Left cardiac atrium (tissue), 4 donors: ENCODE measurements at places on chromosomes 5 and 9.
A peak's percentile ranks its signal among the peaks of the same experiment; 100 is the strongest.

DNA sequence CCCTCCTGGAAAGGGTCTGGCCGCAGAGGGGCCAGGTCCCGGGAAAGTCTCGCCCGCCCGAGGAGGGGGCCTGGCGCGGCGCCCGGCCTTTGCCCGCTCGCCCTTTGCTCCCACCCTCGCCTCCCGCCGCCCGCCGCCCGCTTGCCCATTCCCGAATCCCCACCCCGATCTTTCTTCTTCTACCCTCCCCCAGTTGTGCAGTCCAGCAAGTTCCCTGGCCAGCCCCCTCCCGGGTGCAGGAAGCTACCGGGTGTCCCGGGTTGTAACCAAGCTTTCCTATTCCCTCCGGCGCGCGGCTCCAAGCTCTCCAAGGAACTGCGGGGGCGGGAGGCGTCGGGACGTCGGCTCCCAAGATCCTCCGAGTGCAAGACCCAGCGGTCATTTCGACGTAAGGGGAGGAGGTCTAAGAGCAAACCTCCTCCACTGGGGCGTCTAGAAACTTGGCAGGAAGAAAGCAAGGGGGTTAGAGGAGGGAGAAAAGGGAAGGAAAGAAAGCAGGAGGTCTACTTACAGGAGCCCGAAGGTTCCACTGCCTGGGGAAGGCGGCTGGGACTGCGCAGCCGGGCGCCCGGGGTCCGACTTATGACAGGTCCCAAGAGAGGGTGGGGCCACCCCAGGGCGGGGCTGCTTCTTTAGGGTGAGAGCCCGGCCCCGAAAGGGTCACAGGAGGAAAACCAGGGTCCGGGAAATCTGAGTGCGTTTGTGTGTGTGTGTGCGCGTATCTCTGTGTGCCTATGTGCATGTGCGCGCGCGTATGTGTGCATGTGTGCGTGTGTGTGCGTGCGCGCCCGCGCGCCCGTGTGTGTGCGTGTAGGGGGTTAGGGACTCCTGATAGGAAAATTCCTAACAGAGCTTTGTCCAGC, at the start of gene PTGR1:
Gene PTGR1 (minus strand): TSS at position 556 of the 863 bp plus-strand sequence. CDS start 2,225 bp downstream, outside the sequence.
- peak; percentile 90 for DNase-seq

DNA sequence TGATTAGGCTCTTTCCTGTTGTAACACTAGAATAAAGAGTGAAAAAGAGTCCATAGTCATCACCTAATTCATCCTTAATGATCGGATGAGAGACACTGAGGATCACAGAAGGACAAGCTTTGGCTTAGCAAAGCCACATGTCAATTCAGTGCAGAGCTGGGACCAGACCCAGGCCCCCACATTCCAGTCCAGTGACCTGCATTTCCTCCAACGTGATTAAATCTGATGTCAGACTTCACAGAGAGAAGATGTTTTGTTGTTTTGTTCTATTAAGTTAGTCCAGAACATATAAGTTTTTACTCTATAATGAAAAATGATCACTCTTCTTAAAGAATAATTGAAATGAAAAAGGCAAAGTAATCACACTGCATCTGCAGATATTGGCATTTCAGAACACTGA, 377.9 kb upstream of the PAPPA start:
- no peak for DNase-seq

DNA sequence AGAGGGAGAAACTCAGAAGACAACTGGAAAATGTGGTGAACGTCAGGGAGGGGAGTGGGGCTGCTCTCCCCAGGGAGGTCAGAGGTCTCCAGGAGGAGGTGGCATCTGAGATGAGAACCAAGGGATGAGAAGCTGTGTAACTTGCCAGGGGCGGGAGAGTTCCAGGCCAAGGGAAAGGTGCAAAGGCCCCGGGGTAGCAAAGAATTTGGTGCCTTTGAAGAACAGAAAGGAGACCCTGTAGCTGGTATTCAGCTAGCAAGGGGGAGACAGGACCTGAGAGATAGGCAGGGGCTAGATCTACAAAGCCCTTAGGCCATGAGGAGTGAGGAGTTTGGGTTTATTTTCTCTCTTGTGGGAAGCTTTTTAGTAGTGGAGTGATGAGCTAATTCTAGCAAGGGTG, 3.3 kb downstream of the DNM1 start:
- DNase-seq = no peak

- DNase-seq = peak; percentile 83
Observed at GRCh38 chr5:140261403-140262171, 41.3 kb downstream of the PFDN1 start.

DNA sequence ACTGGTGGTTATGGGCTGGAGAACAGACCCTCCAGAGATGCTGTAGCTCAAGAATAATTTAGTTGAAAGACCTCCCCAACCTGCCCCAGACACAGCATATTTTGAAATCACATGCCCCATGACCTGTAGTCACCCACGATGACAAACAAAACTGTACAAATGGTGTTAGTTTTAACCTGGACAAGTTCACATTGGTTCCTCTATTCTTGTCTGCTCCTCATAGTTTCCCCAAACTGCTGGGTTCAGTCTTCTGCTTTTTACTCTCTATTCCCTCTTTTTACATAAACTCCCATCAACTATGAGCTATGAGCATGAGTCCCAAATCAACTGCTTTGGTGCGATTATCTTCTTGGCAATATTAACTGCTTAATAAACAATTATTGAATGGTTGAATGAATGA, 365.3 kb upstream of the CLINT1 start:
- DNase-seq = no peak

DNA sequence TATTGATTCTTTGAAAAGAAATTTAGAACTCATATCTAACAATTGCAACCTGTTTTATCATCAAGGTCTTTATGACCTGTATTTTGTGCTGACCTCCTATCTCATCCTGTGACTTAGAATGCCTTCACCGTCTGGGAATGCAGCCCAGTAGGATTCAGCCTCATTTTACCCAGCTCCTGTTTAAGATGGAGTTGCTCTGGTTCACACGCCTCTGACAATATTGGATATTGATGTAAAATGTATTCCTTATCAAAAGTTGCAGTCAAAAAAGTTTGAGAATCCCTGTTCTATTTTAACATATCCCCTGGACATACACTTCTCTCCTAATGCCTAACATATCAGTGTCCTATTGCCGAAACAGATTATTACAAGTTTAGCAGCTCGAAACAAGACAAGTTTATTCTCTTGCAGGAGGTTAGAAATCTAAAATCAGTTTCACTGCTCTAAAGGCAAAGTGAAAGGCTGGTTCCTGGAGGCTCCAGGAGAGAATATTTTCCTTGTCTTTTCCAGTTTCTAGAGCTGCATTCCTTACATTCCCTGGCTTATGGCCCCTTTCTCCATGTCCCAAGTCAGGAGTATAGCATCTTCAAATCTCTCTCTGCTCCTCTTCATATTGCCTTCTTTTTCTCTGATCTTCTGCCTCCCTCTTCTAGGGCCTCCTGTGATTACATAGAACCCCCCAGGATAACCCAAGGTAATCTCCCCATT, 31.5 kb upstream of the LVRN start:
- no peak for DNase-seq

DNA sequence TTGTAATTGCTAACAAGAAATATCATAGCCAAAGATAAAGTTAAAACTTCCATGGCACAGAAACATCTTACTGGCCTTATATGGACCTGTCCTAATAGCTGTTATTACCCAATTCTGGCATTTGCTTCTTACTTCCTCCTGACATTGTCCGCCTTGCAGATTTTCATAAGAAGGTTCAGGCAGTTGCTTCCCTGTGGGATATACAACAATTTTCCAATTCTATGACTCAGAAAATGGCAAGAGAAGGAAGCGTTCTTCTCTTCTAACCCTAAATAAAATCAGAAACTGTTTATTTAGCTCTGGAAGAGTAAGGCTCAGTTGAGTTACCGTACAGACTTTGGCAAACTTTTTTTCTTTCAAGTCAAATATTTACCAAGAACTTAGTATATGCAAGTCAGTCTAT, 1.7 kb downstream of the PRKAA1 start:
- no peak for DNase-seq

DNA sequence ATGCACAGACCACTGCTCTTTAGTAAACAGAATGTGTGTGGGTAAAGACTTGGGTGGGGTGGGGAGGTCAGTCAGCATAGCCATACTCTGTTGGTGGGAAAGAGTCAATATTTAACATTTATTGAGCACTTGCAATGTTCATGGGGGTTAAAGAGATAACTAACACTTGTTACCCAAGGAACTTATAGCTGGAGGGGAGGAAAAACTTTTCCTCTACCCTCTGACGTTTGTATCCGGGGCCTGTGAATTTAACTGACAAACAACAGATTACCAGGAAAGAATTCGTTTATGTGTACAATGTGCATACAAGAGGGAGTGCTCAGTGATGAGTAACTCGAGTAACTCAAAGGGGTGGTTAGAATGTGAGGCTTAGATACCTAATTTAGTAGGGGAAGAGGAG, 6.8 kb upstream of the CLINT1 start:
- no peak for DNase-seq

GRCh38 chr9:5593904-5594303, 35.0 kb upstream of the RIC1 start:
- no peak for DNase-seq

DNA sequence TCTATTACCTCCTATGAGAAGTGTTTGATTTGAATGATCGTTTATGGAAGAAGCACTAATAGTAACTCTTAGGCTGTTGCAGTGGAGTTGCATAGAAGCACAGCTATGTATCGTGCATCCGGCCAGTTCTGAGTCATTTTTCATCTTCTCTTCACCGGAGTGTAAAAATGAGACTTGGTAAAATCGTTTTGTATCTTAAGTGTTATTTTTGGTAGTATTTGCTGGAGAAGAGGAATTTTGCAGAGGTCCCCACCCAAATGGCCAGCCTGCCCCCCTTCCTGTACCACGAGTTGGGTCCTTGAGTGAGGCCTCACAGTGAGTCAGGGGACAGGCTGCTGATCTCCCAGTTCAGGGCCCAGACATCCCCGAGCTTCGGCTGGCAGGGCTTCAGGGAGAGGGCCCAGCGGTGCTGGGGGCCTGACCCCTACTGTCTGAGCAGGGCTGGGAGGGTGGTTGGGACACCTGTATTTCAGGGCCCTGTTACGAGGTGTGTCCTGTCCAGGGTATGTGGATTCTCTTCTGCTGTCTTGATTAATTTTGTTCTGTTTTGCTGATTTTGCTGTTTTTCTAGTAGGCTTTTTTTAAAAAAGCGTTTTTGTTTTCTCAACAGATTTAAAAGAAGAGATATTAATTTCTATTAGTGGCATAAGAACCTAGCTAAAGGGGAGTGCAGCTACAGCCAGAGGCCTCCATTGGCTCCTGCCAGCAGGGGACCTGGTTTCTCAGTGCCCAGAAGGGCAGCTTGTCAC, 210.8 kb downstream of the TRIO start:
- DNase-seq = no peak

DNA sequence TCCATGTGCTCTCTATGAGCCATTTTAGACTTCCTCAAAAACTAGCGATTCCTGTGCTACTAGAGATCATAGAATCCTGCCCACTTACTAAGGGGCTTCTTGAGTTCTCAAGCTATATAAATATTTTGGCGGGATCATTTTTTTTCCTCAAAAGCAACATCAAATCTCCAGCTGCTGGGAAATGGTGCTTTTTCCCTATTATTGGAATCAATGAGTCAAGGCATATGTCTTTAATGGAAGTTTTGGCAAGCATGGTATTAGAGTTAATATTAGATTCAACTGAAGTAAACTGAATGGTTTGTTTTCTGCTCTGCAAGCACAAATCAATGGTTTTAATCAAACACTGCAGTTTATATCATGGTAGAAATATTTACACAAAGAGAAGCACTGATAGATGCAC, 369.9 kb upstream of the PTGER4 start:
- DNase-seq = no peak

DNA sequence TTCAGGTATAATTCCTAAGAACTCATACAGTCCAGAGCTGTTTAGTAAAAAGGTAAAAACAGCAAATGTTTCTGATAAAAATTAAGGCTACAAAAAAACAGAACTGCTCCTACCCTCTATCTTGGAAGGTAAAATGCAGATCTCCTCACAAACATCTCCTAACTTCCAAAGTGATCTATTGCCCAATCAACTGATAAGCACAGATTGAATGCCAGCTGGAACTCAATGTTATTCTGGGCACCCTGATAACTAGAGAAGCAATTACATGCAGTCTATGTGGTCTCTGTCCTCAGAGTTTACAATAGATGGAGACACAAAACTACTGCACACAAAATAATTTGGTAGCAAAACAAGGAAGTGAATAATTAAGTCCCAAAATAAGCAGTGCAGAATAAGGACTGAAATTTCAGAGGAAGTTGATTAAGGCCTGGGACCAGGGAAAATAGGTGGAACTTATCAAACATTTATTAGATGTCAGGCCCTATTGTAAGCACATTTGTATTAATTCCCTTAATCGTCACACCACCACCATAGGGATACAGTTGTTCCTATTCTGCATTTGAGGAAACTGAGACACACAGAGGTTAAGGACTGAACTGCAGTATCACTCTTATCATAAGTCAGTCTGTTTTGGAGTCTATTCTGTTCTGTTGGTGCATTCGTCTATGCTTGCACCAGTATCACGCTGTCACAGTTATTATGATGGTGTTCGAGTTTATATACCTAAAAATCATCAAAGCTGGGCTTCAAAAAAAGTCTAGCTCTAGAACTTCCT, 102.2 kb upstream of the TARS1 start:
- no peak for DNase-seq

- DNase-seq = no peak
Observed at GRCh38 chr5:90356622-90357021, 52.9 kb downstream of the CETN3 start.

DNA sequence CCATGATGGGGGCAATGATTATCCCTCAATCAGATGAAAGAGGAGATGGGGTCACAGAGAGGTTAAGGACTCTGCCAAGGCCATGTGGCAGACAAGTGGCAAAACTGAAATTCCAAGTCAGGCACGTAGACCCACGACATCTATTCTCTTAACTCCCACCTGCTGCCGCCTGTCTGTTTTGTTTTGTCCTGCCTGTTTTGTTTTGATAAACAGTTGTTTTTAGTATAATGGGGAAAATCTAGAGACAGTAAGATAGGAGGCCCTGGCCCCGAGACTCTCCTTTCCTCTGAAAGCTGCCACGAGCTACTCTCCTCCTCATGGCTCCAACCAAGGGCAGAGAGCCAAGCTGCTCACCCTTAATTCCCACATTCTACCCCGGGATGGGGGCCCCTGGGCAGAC, 4.9 kb downstream of the FSTL4 start:
- DNase-seq = no peak

GRCh38 chr9:84839541-84839940, 170.0 kb downstream of the NTRK2 start:
- no peak for DNase-seq

GRCh38 chr5:34728236-34728635, 72.1 kb downstream of the RAI14 start:
- DNase-seq = no peak

GRCh38 chr9:84945878-84946538, 276.5 kb downstream of the NTRK2 start:
- DNase-seq = no peak

DNA sequence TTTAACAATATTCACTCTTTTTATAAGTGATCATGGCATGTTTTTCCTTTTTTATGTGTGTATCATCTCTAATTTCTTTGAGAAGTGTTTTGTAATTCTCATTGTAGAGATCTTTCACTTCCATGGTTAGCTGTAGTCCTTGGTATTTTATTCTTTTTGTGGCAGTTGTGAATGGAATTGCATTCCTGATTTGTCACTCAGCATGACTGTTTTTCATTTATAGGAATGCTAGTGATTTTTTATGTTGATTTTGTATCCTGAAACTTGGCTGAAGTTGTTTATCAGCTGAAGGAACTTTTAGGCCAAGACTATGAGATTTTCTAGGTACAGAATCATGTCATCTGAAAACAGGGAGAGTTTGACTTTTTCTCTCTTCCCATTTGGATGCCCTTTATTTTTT, 13.1 kb upstream of the SPINK13 start:
- DNase-seq = no peak

GRCh38 chr5:8685704-8686103, 816.8 kb downstream of the MTRR start:
- DNase-seq = no peak

GRCh38 chr5:157088342-157088990, 20.4 kb downstream of the HAVCR2 start:
- no peak for DNase-seq
